Stimulated activated CD8-positive, alpha-beta memory T cell treated with anti-CD3 and anti-CD28 coated beads, Interleukin-7, amount 100 ng/mL, for 48 hours (primary cell): ENCODE measurements at places on chromosomes 1 and 21.

DNA sequence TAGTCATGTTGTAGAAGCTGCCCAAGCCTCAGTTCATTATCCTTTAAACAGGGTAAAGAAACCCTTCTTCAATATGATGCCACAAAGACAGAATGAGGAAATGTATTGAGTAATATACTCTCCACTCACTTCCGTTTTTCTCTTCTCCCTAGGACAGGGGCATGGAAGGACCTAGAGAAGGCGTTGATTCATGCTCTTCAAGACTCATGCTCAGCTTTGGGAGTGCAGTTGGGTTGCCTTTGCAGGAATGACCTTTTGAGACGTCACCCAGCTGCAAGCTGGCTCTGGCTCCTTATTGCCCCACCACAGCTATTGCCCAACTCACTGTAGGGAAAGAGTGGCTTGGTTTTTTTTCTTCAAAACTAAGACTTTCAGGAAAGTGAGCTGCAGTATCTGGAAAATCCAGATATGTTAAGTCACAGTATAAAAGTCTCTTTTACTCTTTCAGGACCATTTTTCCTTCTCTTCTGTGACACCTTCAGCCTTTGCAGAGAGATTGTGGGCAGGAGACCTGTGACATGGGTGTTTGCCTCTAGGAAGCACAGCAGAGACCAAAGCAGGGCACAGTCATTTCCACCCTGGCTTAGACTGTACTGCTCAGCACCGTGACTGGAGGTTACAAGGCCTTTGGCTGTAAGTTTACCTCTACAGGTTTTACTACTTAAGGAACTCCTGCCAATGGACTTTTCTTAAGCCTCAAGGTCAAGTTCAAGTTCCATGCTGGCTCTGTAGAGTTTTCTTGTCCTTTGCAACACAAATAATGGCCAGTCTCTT is 39.5 kb downstream of the XCL2 start:
- no peak for DNase-seq

DNA sequence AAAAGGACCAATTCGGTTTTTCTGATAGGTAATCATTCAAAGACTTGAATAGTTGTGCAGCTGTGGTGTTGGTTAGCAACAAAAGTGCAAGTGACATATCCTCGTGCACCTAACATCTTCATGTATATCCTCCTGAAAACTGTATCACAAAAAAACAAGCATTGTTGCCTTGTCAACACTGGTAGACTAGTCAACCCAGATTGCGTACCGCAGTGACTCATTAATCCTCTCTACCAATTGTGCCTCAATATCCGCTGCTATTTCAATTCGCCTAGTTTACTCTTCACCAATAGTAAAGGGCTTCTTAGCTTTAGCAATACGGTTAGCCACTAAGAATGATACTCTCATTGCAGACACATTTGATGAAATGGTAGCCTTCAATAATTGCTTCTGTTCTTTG is 3.5 kb downstream of the HHAT start:
- DNase-seq = no peak

GRCh38 chr1:179177182-179177581 is 52.3 kb downstream of the ABL2 start:
- no peak for DNase-seq

GRCh38 chr1:208008534-208008933 is 97.6 kb upstream of the CD34 start:
- no peak for DNase-seq

DNA sequence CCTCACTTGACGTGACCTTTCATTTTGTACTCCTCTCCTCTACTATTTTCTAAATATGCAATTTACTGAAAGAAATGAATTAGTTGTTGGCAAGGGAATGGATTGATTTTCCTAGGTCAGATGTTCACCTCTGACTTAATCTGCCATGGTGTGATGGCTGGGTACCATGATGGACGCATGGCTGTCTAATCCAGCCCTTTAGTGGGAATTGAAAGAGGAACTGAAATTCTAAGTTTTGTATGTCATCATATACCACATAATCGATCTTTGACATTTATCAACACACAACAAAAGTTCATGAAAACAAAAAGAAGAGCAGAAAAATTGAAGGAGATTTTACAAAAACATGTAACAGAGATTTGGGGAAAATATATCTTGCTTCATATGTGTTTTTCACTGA is 331.3 kb upstream of the SNX7 start:
- DNase-seq = no peak

DNA sequence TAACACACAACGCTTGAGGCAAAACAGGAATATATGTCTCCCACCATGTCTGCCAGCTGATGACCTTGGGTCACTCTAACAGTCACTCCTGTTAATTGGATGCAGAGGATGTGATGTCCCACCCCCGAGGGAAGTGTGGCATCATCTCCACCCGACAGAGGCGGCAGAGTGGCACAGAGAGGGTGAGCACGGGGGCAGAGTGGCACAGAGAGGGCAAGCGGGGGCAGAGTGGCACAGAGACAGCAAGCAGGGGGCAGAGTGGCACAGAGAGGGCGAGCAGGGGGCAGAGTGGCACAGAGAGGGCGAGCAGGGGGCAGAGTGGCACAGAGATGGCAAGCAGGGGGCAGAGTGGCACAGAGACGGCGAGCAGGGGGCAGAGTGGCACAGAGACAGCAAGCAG is 44.3 kb downstream of the DISP3 start:
- DNase-seq = no peak

DNA sequence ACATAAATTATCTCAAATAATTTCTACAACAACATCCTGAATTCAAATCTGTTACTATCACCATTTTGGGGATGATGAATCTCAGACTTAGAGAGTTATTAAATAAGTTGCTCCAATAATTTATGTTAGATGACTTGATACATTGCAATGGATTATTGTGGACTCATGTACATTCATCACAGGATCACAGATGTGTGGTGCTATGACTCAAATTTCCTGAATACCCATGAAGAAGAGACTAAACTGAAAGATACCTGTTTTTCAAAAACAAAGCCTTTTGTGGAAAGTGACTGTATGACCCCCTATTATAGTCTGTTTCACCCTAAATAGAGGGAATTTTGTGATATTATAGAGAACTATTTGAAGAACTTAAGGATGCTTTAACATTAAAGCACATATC is 315.0 kb downstream of the PLA2G4A start:
- no peak for DNase-seq

DNA sequence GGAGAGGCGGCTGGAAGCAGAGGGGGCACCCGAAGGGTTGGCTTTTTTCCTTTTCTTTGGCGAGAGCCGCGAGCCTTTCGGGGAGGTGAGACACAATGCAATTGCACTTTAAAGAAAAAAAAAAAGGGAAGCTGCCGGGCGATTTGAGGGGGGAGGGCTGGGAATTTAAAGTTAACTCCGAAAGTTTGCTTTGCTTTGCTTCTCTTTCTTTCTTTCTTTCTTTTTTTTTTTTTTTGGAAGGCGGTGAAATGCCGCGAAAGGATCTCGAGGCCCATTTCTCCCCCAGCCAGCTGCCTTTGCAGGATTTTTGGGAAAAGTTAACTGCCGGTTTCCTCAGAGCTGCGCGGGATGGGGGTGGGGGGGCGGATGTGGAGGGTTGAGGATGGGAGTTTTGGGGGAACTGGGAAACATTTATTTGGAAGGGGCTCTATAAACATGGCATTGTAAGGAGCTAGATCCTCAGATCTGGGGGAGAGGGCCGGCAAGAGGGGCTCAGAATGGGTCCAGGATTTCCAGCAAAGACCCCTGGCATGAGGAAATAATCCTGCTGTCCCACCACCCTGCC is 997 bp downstream of the ZNF362 start:
- no peak for DNase-seq

DNA sequence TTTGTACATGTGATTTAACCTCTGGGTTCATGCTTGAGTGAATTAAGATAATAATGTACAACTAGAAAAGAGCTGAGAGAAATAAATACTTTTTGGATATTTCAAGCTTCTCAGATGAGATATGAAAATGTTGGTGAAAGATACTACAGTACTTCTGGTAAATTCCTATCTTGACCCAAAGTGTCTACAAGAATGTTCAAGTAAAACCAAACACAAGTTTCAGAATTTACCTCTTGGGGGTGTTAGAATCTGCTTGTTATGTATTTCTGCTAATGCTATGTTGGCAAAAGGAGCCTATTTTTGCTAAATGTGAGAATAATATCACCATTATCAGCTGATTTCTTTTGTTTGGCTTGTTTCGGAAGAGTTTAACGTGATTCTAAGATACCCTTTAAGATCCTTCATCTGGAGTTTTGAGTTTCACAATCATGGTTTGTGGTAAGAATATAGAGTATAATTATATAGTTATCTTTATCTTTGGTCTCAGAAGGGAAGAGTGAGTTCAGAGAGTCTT is 388.5 kb downstream of the LMO4 start:
- DNase-seq = no peak

DNA sequence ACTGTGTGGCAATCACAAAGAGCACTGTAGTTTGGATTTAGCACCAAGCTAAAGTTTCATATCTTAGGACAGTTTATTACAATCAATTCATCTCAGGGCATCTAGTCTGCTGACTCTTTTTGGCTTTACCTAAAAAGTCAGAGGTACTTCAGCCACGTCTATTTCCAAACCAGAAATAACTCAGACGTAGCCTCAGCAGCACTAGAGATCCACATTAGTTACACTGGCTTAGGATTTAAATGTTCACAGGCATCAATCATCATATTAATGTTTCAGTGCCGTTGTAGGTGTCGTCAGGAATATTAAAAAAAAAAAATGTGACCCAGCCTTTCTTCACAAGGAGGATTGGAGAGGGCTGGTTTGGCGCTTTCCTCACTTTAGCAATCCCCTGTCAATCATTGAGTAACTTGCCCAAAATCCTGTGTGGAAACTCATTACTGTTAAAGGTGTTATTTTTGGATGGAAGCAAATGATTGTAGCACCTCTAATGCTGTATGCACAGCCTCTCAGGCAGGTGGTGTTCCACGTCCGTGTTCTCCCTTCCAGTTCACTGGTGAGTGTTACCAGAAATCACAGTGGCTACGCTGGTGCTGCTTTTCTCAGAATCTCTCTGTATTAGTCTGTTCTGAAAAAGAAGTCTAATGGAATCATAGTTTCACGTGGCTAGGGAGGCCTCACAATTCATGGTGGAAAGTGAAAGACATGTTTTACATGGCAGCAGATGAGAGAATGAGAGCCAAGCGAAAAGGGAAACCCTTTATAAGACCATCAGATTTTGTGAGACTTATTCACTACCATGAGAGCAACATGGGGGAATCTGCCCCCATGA is 45.4 kb downstream of the NEK7 start:
- peak; percentile 66 for DNase-seq

GRCh38 chr1:97364086-97364485 is 556.7 kb downstream of the DPYD start:
- DNase-seq = no peak

- DNase-seq = no peak
These were observed 1.9 kb downstream of the RUSC1 start for GRCh38 chr1:155322571-155322952.

DNA sequence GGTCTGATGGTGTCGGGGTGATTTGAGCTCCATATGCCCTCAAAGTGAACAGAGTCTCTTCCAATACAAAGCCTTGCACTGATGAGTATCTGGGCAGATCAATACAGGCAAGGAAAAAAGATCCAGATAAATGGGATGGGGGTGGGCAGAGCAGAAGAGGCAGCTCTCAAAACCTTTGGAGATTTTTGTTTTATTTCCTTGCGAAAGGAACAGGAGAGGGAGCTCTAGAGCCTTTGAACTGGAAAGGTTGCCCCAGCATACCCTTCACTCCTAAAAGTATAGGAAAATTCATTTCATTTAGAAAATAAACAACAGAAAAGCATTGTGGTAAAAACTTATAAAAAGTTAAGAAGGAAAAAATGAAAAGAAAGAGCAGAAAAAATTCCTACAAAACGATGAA is 31.4 kb upstream of the OLIG2 start:
- no peak for DNase-seq

DNA sequence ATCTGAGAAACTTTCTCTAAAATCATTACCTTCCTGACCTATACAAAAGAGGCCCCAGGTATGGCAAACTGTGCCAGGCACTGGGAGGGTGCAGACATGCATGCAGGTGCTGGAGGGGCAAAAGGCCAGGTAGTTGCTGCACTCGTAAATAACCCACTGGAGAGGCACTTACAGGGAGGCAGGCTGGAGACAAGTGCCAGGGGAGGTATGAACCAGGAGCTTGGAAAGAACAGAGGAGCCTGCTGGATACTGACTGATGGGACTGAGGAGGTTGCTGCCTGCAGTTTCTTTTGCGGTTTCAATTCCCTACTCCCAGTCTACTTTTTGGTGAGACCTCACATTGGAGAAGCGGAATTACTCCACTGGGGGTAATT is 113.9 kb downstream of the DSCAM start:
- DNase-seq = no peak

GRCh38 chr1:225638853-225639252 is 14.1 kb downstream of the ENAH start:
- DNase-seq = no peak

GRCh38 chr21:14943616-14944015 is 121.2 kb downstream of the NRIP1 start:
- no peak for DNase-seq

DNA sequence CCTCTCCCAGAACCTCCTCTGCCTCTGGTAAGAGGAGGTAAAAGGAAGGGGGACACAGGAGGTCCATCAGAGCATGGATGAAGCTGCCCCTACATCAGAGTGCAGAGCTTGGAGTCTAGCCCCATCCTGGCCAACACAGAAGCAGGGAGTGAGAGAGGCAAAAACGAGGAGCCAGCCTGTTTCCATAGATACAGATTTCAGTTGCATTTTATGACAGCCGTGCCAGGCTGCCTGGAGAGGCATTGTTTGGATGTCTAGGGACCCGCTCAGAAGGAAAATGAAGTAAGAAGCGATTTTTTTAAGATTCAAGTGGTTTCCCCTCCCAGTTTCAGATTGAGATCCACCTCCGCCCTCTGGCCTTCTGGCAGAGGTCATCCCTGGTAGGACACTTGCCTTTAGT is 11.5 kb upstream of the GJA8 start:
- no peak for DNase-seq

GRCh38 chr1:197970771-197971170 is 53.6 kb downstream of the LHX9 start:
- no peak for DNase-seq

GRCh38 chr1:242522304-242522945 is 2.1 kb downstream of the PLD5 start:
- DNase-seq = no peak

DNA sequence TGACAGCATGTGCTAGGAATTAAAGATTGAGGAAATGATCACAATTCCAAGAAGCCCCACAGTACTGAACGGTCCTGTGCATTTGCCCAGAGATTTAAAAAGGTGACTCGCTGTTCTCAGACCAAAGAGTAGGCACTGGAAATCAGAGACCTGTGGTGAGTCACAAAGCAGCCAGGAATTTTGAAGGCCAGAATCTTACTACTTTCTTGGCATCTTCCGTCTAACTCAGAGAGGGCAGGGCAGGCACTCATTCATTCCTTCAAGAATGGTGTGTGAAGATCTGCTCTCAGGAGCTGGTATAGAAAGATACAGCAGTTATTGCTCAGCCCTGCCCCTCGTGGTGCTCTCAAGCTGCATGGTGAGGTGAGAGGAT is 57.9 kb downstream of the BRINP2 start:
- DNase-seq = no peak

DNA sequence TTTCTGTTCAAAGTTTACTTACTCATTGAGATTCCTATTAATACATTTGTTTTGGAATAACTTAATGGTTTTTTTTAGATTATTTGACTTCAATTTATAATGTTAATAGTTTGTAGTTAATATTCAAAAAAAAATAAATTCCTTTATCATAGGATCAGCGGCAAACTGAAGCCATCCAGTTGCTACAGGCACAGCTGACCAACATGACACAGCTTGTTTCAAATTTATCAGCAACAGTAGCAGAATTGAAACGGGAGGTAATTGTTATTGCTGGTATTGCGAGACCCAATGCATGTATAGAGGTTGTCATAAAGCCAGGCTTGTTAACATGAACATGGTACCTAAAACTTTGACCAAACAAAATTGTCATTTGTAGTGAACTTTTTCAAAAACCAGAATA is 59.0 kb upstream of the FASLG start:
- DNase-seq = no peak

GRCh38 chr21:25370311-25370744 is 237.0 kb downstream of the MRPL39 start:
- peak; percentile 29 for DNase-seq
